ENCODE measurements at places on chromosomes 3 and 15. TPM values are rescaled to one million over a fixed set of nuclear protein-coding genes. Genes with fewer than 3 reads are reported as not detected.

Gene MAGEL2
- not detected for total RNA-seq

Gene IMPG2
- total RNA-seq = 0.32 TPM

Gene EIF4E3
- total RNA-seq = 0.64 TPM

Gene PEX5L
- total RNA-seq = under 0.01 TPM

Gene GOLGA6L1
- not detected for total RNA-seq

All from fibroblast of villous mesenchyme (primary cell).